RWPE1 (cell line): ENCODE measurements at places on chromosomes 7 and 10.

- DNase-seq, result no peak
Observed at GRCh38 chr10:92119340-92119739, 171.5 kb downstream of the CPEB3 start.

- no peak for DNase-seq
Observed at GRCh38 chr7:104045183-104045582, 55.7 kb upstream of the RELN start.

DNA sequence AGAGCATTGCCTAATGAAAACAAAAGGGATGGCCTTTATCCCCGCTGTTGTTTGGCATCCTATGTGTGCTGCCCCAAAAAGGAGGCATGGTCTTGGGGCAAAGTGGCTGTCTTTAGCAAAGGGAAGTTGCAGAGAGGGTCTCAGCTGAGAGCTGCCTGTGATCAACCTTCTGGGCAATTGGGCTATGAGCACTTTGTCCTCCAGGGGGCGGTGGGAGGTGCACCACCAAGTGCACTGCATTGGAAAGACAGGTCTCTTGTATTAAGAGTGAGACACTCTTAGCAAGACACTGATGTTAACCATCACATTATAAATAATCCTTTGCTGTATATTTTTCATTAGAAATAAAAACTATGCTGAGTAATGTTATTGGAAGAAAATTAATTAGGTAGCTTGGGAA, 314.8 kb downstream of the POM121L12 start:
- DNase-seq, result peak; percentile 1

- DNase-seq, result peak; percentile 90
Observed at GRCh38 chr10:119658274-119658673, 7.1 kb downstream of the BAG3 start.

DNA sequence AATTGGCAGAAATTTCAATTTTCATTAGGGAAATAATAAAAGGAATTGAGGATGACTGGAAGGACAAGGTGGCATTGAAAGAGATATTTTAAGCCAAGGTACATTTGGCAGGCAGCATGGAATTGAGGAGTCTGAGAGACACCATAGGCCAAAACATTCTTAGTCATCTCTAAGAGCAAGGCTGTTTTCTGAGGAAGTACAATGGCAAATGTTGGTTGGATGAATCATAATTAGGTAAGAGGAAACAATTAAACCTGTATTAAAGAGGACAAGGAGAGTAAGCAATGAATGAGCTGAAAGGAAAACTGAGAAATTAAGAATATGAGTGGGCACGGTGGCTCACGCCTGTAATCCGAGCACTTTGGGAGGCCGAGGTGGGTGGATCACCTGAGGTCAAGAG, 86.3 kb downstream of the MRPL32 start:
- DNase-seq, result peak; percentile 74

GRCh38 chr7:157717211-157718174, 380.7 kb downstream of the DNAJB6 start:
- no peak for DNase-seq
